Activated CD4-positive, alpha-beta T cell treated with anti-CD3 and anti-CD28 coated beads for 36 hours (primary cell): ENCODE measurements at places on chromosomes 5 and 9. TPM values are rescaled to one million over a fixed set of nuclear protein-coding genes. Genes with fewer than 3 reads are reported as not detected.
A peak's percentile ranks its signal among the peaks of the same experiment; 100 is the strongest.

DNA sequence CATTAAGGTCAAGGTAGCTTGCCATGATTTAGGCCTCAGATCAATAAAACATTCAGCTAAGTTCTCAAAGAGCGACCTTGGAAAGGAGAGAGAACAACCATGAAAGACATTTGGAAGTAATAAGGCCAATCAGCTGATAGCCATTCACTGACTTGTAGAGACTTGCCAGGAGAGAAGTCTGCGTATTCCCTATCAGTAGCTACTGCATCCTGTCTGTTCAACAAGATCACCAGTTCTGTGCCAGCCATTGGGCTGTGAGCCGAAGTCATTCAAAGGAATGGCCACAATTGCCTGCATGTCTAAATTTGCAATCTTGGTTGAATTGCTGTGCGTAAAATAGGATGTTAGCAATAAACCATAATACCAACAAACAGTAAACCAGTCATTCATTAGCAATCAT lies 219.8 kb downstream of the FBXL7 start:
- no peak overlapping the region for H3K27ac ChIP-seq
- H3K4me1 ChIP-seq = no peaks in the 10 kb centered on the region
- H3K36me3 ChIP-seq = no peaks in the 10 kb centered on the region
- H3K27me3 ChIP-seq = no peaks in the 10 kb centered on the region
- DNase-seq = no peak
- no peak overlapping the region for H3K4me3 ChIP-seq

- DNase-seq = no peak
- H3K36me3 ChIP-seq = no peaks in the 10 kb centered on the region
- H3K4me3 ChIP-seq = no peak overlapping the region
- no peaks in the 10 kb centered on the region for H3K27me3 ChIP-seq
- peaks cover 4% of the 10 kb centered on the region for H3K4me1 ChIP-seq
These were observed 42.3 kb upstream of the STRBP start for GRCh38 chr9:123310551-123311249.

- H3K4me3 ChIP-seq = no peak overlapping the region
- no peak for DNase-seq
- H3K36me3 ChIP-seq = no peaks in the 10 kb centered on the region
- no peaks in the 10 kb centered on the region for H3K27me3 ChIP-seq
- no peak overlapping the region for H3K27ac ChIP-seq
These were observed 40.5 kb downstream of the SMIM23 start for GRCh38 chr5:171826132-171826531.

RFX3 gene
- 16.6 TPM for total RNA-seq

DNA sequence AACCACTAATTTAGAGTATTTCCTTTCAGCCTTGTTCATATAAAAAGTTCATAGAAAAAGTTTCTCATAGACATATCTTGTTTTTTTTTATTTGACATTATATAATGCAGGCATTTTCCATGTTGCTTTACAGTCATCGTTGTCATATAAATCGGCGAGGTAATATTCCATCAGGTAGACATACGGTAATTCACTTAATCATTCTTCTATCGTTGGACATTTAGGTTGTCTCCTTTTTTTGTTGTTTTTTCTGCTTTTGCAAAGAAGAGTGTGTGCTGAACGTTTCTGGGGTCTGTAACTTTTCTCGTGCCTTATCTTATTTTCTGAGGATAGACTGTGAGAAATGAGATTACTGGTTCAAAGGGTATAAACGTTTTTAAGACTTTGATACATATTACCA lies 283.6 kb downstream of the ARHGAP26 start:
- no peak overlapping the region for H3K4me3 ChIP-seq
- H3K27me3 ChIP-seq = no peaks in the 10 kb centered on the region
- peak overlapping the region; percentile 90 for H3K27ac ChIP-seq
- DNase-seq = no peak
- H3K4me1 ChIP-seq = peaks cover 70% of the 10 kb centered on the region

MCTP1 gene
- 0.32 TPM for total RNA-seq

- no peak for DNase-seq
- H3K4me1 ChIP-seq = peaks cover 77% of the 10 kb centered on the region
- no peaks in the 10 kb centered on the region for H3K27me3 ChIP-seq
These were observed 16.3 kb downstream of the KLF9 start for GRCh38 chr9:70398145-70398556.

TMEM8B gene
- total RNA-seq = 6.9 TPM

PIP5KL1 gene
- total RNA-seq = 1.9 TPM

TYRP1 gene
- not detected for total RNA-seq

PRLR gene
- total RNA-seq = 0.02 TPM

DNA sequence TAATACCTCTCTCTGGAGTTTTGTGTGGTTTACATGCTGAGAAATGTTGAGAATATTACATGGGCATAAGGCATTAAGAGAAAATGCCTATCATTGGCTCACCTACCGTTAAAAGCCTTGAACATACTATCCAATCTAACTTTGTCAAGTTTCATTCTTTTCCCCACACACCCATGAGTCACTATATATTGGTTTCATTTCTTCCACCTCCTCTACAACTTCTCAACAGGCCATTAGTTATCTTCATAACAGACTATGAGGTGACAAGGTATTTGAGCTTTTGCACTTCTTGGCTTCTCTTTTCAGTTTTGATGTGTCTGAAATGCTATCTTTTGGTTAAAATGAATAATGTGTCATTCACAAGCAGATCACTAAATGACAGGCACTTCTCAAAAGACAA lies 288.0 kb downstream of the KCNN2 start:
- no peaks in the 10 kb centered on the region for H3K4me1 ChIP-seq
- H3K4me3 ChIP-seq = no peak overlapping the region
- no peaks in the 10 kb centered on the region for H3K27me3 ChIP-seq
- H3K27ac ChIP-seq = no peak overlapping the region

DNA sequence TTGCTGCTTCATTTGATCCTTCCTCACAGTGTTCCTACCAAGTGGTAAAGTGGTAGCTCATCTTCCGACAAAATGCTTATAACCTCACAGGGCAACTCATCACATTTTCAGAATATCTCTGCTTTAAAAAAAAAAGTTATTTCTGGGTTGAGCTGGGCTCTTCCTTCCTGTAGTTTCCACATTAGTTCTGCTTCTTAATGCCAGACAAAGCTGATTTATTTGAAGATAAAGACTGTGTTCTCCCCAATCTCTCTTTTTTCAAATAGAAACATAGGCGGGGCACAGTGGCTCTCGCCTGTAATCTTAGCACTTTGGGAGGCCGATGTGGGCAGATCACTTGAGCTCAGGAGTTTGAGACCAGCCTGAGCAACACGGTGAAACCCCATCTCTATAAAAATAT lies 273.1 kb downstream of the ACTL7B start:
- no peak overlapping the region for H3K4me3 ChIP-seq
- DNase-seq = no peak
- no peaks in the 10 kb centered on the region for H3K4me1 ChIP-seq
- H3K27me3 ChIP-seq = peaks cover 4% of the 10 kb centered on the region
- no peaks in the 10 kb centered on the region for H3K36me3 ChIP-seq

GRCh38 chr5:2666081-2666480 lies 85.4 kb downstream of the IRX2 start:
- peaks cover 4% of the 10 kb centered on the region for H3K27me3 ChIP-seq
- H3K27ac ChIP-seq = no peak overlapping the region
- no peaks in the 10 kb centered on the region for H3K4me1 ChIP-seq
- no peaks in the 10 kb centered on the region for H3K36me3 ChIP-seq

GRCh38 chr9:4318741-4319140 lies 18.9 kb upstream of the GLIS3 start:
- H3K4me1 ChIP-seq = peaks cover 2% of the 10 kb centered on the region
- DNase-seq = no peak
- no peak overlapping the region for H3K27ac ChIP-seq
- H3K27me3 ChIP-seq = peaks cover 2% of the 10 kb centered on the region
- no peaks in the 10 kb centered on the region for H3K36me3 ChIP-seq

GRCh38 chr5:10479154-10479721 lies 37.6 kb downstream of the ROPN1L start:
- H3K27me3 ChIP-seq = no peaks in the 10 kb centered on the region
- DNase-seq = no peak
- no peak overlapping the region for H3K4me3 ChIP-seq
- peaks cover 2% of the 10 kb centered on the region for H3K36me3 ChIP-seq

DNA sequence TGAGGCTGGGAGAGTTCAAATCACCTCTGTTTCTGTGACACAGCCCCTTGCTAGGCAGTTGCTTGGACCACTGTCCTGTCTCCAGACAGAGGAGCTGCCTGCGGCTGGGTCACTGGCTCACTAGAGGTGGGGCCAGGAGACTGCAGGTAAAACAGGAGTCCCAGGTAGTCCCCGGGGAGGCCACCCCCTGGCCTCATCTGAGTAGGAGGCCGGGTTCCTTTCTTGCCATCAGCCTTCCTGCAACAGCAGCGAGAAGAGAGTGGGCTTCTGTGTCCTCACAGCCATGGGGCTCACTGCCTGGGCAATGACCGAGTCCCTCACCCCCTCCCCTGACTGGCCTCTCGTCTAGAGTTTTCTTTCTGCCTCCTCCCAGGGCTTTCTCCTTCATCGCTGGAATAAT lies 197.5 kb downstream of the CDK5RAP2 start:
- H3K27me3 ChIP-seq = no peaks in the 10 kb centered on the region
- peaks cover 15% of the 10 kb centered on the region for H3K36me3 ChIP-seq
- no peak overlapping the region for H3K4me3 ChIP-seq
- no peaks in the 10 kb centered on the region for H3K4me1 ChIP-seq

SLC34A1 gene
- total RNA-seq = not detected

PCDHA7 gene
- total RNA-seq = not detected

DNA sequence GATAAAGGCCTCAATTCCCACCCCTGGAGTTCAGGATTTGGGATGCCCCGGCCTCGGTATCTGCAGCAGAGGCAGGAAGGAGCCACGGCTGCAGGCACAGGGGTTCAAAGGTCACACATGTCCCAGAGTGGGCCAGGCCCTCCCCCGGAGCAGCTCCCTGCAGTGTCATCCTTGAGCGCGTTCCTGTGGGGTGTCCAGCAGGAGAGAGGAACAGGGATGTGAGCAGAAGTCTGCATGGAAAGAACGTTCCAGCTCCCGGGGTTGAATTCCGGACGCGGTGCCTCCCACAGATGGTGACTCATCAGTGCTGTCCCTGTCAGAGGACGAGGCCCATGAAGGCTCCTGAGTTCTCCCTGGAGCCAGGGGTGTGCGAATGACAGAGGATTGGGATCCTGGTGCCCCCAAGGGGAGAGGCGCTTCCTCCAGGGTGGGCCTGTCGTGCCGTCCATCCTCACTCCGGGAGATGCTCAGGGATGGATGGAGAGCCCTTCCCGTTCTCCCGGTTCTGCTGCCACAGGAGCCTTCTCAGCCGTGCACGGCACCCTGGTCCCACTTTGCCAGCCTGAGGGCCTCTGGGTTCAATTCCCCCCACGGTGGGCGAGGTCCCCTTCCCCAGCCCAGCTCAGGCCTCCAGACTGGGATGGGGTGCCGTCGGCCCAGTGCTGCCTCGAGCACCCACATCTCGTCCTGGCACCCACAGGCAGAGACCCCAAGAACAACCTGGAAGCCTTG lies 3.1 kb downstream of the LCN1 start:
- H3K4me1 ChIP-seq = no peaks in the 10 kb centered on the region
- no peaks in the 10 kb centered on the region for H3K36me3 ChIP-seq
- peaks cover 2% of the 10 kb centered on the region for H3K27me3 ChIP-seq
- H3K27ac ChIP-seq = no peak overlapping the region
- no peak for DNase-seq

SPATA31A6 gene
- total RNA-seq = not detected

GRCh38 chr9:14056316-14056861 lies 257.6 kb downstream of the NFIB start:
- no peak overlapping the region for H3K27ac ChIP-seq
- H3K36me3 ChIP-seq = no peaks in the 10 kb centered on the region
- no peaks in the 10 kb centered on the region for H3K4me1 ChIP-seq
- H3K27me3 ChIP-seq = no peaks in the 10 kb centered on the region

PCSK1 gene
- not detected for total RNA-seq

- DNase-seq = no peak
- no peaks in the 10 kb centered on the region for H3K27me3 ChIP-seq
- no peaks in the 10 kb centered on the region for H3K4me1 ChIP-seq
- H3K4me3 ChIP-seq = no peak overlapping the region
- H3K27ac ChIP-seq = no peak overlapping the region
- H3K36me3 ChIP-seq = no peaks in the 10 kb centered on the region
These were observed 922.0 kb downstream of the CDH12 start for GRCh38 chr5:21931116-21931515.

SMIM32 gene
- not detected for total RNA-seq

TEX48 gene
- 0.75 TPM for total RNA-seq

DNA sequence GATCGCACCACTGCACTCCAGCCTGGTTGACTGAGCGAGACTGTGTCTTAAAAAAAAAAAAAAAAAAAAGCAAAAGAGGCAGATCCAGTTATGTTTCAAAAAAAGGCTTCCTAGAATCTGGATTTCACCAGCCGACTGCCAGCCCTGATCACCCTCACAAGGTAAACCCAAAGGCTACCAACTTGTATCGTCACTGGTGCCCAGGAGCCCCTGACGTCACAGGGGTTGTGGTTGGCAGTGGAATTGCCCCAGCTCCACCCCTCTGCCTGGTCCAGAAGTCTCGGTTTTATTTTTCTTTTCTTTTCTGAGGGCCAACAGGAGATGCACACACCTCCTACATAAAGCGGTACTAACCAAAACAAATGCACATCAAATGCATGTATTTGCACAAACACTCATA lies 6.0 kb upstream of the LMX1B start:
- no peak overlapping the region for H3K27ac ChIP-seq
- DNase-seq = no peak

GRCh38 chr9:71758277-71758676 lies 10.0 kb downstream of the CEMIP2 start:
- no peak overlapping the region for H3K4me3 ChIP-seq
- H3K27me3 ChIP-seq = no peaks in the 10 kb centered on the region
- H3K4me1 ChIP-seq = peaks cover 76% of the 10 kb centered on the region
- no peak overlapping the region for H3K27ac ChIP-seq

DNA sequence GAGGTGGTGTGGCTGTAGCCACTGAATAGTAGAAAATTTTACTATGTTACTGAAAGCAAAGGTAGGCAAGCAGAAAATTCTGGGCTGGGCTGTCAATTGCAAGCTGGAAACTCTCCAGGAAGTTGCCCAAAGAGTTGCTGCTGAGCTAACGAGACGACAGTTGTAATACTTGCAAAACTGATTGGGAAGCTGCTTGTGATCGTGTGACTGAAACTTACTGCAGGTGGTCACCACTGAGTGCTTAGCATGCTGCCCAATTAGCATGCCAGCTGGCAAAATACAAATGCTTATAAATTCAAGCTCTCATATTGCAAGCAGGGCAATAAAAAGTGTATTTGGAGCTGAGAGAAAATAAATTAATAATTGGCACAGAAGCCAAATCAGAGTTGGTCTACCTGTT lies 758.5 kb upstream of the EDIL3 start:
- no peaks in the 10 kb centered on the region for H3K4me1 ChIP-seq
- H3K27ac ChIP-seq = no peak overlapping the region
- H3K4me3 ChIP-seq = no peak overlapping the region
- no peaks in the 10 kb centered on the region for H3K36me3 ChIP-seq
- DNase-seq = no peak

DNA sequence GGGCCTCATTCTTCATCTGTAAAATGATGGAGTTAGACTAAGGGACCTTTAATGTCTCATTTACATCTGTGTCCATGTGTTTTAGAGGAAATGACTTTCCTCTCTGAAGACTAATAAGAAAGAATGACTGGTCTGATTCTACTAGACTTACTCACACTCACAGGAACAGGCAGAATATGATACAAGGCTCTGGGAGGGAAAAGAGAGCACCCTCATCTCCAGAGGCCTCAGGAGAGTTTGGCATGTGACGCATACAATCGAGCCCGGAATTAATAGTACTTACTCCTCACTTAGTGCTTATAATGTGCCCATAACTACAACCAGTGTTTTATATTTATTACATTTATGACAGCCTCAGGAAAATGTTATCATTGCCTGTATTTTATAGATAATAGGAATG lies 608.7 kb downstream of the KCTD16 start:
- H3K27ac ChIP-seq = no peak overlapping the region
- no peaks in the 10 kb centered on the region for H3K27me3 ChIP-seq
- no peaks in the 10 kb centered on the region for H3K36me3 ChIP-seq
- no peaks in the 10 kb centered on the region for H3K4me1 ChIP-seq
- no peak overlapping the region for H3K4me3 ChIP-seq

CCL27 gene
- 0.23 TPM for total RNA-seq
